ENCODE measurements at places on chromosomes 1 and 21.

DNA sequence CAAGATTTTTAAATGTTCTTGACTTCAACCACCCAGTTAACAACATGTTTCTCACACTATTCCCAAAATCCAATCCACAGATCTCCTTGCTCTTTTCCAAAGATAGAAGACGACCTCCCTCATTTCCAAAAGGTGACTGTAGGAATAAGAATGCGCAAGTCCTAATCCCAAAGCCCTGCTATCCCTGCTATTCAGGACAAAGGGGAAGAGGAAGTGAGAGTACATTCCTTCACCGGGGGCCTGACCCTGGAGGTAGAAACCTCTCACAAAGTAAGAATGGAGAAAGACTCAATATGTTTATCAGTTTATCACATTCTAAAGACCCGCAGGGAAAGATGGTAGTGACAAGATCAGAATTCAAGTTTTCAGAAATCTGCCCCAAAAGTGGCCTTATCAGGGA is 55.7 kb downstream of the PLEKHA6 start:
- no peak for DNase-seq

- no peak for DNase-seq
These were observed 41.4 kb downstream of the ACOT7 start for GRCh38 chr1:6352138-6352563.

GRCh38 chr1:38063616-38064015 is 17.0 kb upstream of the POU3F1 start:
- no peak for DNase-seq

GRCh38 chr21:28253961-28254360 is 738.7 kb downstream of the LTN1 start:
- no peak for DNase-seq

GRCh38 chr1:24704411-24705259 is 40.6 kb upstream of the CLIC4 start:
- DNase-seq = no peak

DNA sequence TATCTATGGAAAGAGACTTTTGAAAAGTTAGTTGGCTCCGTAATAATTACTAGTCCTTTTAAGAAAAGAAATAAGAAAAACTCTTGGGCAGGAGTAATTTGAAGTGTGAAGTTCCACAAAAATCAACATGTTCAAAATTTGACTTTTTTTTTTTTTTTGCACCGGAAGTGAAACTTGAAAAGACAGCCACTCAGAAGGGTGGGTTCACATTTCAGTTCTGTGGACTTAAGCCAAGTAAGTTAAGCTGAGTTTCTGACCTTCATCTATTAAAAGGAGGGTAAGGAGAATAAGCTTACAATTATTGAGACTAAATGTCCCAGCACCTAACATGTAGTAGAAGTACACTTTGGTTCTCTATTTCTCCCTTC is 11.0 kb downstream of the RO60 start:
- peak; percentile 54 for DNase-seq

DNA sequence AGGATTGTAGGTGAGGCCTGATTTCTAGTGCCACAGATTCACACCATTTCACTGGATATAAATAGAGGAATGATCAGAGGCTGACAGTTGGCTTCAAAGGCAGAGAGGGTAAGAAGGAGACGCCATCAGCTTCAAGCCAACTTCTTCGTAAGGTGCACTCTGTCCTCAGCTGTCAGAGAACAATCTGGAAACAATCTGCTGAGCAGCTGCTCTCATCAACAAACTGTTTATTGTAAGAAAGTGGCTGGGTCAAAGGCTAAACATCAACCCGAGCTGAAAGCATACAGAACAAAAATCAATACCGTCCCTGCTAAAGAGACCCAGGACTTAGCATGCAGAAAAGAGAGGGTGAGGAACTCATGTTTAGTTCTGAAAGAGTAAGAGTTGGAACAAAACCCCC is 48.2 kb downstream of the HLCS start:
- no peak for DNase-seq

- DNase-seq = no peak
These were observed 13.5 kb upstream of the COL16A1 start for GRCh38 chr1:31717341-31717740.

DNA sequence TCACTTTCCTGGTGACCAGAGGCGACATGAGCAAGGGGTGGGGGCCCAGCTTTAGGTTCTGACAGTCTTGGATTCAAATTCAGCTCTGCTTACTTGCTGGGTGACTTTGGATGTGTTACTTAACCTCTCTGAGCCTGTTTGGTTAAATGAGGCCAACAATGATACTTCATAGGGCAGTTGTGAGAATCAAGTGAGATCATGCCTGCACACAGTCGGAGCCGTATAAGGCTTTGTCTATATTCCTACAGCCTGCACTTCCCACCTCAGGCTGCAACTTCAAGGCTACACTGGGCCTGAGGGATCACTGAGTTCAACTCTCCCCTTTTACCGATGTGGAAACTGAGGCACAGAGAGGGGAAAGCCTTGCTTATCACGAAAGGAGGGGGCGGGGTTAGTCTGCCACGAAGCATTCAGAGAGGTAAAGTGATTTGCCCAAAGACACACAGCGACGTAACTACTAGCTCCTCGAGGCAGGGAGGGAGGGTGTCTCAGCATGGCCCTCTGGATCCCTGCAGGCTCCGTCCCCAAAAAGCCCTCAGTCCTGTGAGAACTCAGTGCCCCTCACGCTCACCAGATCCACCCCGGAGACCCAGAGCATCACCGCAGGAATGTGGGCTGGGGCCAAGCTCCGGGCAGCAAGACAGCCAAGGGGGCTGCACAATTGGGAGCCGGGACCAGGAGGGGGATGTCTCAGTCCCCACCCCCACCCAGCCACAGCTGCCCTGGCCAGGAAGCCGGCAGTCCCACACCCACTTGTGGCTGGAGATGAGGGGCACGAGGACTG is 25.0 kb downstream of the SDC3 start:
- DNase-seq = no peak

DNA sequence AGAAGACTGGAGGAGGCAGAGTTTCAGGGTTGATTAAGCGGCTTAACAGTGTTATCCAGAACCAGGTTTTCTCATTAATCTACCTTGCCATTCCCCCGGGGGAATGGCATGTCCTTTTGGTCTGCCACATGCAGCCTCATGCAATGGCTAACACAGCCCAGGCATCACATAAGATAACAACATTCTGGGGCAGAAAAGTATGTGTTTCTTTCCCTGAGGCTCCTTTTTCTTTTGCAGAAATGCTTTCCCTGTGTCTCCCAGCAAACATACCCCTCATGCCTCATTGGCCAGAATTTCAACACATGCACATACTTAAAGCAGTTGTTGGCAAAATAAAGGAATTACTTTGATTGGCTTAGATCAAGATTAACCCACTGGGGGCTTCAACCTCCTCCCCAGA is 98.6 kb downstream of the OMA1 start:
- no peak for DNase-seq

- DNase-seq = peak; percentile 29
These were observed 157.0 kb downstream of the RERE start for GRCh38 chr1:8660411-8660828.

- DNase-seq = no peak
These were observed 64.6 kb downstream of the WNT9A start for GRCh38 chr1:227883073-227883520.

DNA sequence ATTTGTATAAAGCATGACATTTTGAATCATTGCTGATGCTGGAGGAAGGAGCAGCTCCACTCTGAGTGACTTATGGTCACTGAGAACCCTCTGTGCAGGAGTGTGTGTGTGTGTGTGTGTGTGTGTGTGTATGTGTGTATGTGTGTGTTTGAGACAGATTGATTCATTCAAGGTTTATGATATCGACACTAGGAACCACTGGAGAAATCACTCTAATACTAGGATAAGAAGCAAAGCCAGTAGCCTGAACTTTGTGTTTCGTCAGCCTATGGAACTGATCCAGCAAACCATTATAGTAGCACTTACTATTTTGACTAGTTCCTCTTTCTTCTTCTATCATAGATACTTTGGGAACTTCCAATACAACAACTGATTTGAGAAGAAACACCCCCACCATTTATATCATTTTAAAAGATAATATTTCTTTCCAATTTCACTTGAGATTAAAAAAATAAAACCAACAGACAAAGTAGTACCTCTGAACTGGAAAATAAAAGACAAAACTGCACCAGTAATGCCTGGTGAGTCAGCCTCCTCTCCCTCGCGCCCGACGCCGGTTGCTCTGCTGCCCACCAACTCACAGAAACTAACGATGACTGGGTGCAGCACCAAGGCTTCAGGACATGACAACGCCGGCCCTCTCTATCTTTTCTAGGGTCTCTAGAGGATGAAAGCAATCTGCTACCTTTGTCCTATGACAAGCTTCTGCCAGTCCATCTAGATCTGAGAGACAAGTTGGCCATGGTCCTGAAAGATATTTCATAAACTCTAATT is 20.9 kb downstream of the SLAMF1 start:
- DNase-seq = no peak

- DNase-seq = no peak
These were observed 6.1 kb upstream of the KLF17 start for GRCh38 chr1:44112486-44112885.

DNA sequence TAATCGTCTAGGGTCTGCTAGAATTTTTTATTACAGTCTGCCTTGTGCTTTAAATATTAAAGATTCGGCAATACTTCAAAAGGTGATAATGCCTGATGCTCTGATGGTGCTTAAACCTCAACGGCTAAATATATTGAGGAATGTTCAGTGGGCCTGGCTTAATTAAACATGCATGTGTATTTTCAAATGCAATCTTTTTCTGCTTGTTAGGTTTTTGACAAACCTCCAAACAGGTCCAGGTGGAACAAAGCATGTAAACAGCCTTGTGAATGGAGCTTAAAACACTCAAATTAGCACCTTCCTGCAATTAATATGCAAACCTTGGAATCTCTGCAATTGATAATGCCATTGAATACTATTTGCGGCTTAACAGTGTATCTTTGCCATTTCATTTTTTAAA is 334.9 kb downstream of the BARHL2 start:
- no peak for DNase-seq

DNA sequence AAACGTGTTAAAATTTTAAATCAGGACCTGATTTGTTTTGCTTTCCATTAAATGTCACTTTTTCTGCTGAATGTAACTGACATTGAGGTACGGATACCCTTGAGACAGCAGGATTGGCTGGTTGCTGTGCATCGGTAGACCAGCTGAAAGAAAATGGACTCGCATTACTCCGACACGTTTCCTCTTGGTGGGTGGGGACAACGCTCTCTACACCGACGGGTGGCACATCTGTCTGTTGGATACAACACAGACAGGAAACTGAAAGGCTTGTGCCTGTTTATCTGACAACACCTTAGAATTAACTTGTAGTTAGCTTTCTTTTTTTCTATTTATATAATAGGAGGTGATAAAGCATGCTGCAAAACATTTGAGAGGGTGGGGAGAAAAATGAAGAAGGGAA is 19.4 kb downstream of the PRPF38A start:
- DNase-seq = no peak

- DNase-seq = no peak
These were observed 19.1 kb upstream of the AZIN2 start for GRCh38 chr1:33061834-33062233.

GRCh38 chr1:186865857-186866256 is 37.1 kb downstream of the PLA2G4A start:
- DNase-seq = no peak

GRCh38 chr1:196309386-196309785 is 298.9 kb downstream of the KCNT2 start:
- peak; percentile 37 for DNase-seq

DNA sequence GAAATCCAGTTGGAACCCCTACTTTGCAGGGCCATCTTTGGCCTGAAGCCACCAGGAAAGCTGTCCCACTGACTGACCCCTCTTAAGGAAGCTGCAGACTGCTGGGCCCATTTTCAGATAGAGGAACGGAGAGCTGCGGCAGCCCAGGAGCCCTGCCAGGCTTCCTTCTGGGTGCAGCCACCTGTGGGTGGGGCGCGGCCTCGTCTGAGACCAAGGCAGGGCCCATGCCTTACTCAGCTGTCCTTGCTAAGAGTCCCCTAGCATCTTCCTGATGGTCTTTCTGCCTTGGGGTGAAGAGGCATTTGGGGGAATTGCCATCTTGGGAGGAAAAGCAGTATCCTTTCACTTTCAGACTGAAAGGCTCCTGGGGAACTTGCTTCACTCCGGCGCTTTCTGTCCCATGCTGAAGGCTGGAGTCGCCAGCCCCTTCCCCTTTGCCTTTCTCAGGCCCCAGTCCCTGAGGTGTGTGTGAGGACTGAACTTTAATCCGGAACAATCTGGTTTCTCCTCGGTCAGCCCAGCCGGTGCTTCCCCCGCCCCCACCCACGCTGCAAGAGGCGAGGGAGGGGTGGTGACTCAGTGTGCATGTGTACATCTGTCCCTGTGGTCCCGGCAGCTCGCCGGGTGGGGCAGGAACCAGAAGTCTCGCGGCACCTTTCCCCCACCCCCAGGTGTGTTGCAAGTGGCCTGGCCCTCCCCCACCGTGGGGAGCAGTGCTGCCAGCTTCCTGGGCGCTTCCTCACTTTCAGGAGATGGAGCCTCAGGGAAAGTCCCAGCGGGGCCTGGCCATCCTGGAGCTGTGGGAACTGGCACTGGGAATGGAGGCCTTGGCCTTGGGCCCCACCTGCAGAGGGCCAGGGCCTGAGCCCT is 5.1 kb downstream of the ZC3H12A start:
- peak; percentile 71 for DNase-seq

DNA sequence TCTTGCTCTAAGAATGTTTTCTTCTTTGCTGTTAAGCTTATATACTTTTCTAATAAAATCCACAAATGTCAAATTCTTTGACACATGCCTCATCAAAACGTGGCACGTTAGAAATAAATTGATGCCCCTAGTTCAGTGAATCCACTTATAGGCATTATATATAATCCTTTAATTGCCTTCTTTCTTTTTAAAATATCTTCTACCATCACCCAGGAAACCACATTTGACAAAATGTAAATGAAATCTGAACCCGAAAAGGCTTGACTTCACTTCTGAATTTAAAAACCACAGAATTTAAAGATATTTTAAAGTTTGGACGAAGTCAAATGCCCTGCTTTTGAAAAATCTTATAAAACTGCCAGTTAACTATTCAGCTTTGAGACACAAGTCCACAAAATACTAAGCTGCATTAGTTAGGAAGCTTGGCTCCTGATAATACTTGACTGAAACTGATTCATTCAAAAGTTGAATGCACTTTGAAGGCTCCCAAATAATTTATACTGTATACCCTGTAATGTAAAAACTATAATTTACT is 22.4 kb upstream of the KIFAP3 start:
- DNase-seq = no peak

GRCh38 chr1:221709854-221710253 is 32.0 kb downstream of the DUSP10 start:
- no peak for DNase-seq

- DNase-seq = no peak
These were observed 56.7 kb downstream of the HUNK start for GRCh38 chr21:31929548-31929947.
